A172 (cell line): ENCODE measurements at places on chromosomes 11 and 22. TPM values are rescaled to one million over a fixed set of nuclear protein-coding genes. Genes with fewer than 3 reads are reported as not detected.

OVCH2 gene
- not detected in 2 replicates for total RNA-seq

- DNase-seq, result no peak
These were observed 6.0 kb downstream of the CFL1 start for GRCh38 chr11:65851811-65852507.

- DNase-seq, result no peak
These were observed 12.6 kb upstream of the GLYATL1 start for GRCh38 chr11:58926695-58927094.

OR4C6 gene
- not detected in 2 replicates for total RNA-seq

SLC17A6 gene
- not detected in 2 replicates for total RNA-seq

- DNase-seq, result no peak
These were observed 529.4 kb downstream of the TBC1D22A start for GRCh38 chr22:47291565-47292495.

DNA sequence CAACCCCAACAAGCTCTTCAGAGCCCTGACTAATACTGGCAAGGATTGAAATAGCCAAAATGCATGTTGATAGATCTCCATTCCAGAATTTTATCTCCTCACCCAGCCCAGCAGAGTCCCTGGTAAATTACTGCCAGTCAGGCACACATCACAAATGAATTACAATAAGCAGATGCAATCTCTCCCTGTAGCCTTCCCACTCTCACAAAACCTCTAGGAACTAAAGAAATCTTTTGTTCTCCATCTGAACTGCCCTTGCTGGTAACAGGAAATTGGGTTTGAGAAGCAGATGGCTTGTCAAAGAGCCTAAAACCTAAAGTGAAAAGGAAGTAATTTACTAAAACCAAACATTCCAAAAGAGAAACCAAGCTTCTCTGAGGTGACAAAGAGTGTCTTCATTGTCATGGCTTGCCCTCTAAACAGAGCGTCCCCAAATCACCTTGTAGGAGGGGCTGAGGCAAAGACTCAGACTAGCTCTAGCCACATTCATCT, 59.5 kb downstream of the FAM168A start:
- DNase-seq, result no peak

DNA sequence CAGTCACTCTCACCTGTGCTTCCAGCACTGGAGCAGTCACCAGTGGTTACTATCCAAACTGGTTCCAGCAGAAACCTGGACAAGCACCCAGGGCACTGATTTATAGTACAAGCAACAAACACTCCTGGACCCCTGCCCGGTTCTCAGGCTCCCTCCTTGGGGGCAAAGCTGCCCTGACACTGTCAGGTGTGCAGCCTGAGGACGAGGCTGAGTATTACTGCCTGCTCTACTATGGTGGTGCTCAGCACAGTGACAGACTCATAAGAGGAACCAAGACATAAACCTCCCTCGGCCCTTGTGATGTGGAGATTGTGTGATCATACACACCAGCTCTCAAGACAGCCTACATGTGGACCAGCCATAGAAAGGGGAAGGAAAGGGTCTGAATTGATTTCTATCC, 113.3 kb downstream of the ZNF280B start:
- no peak for DNase-seq

MGAT3 gene
- 1.3 and 3.1 TPM in 2 replicates for total RNA-seq

- peak; percentile 28 for DNase-seq
These were observed 19.7 kb upstream of the MYRF start for GRCh38 chr11:61732705-61733104.

DNA sequence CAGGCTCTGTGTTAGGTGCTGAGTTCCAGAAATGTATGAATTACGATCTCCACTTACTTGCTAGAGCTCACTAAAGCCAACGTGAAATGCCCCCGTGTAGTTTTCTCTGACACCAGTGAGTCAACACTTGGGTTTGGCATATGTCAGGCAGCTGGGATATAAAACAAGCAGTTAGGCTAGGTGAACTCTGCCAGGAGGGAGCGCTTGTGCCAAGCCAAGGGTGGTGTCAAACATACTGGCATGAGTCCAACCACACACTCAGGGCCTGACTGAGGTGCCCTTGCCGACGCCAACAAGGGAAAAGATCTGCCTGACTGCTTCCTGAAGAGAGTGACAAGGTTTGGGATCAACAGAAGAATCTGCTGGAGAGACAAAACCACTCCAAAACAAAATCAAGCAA, 167.8 kb upstream of the NARS2 start:
- DNase-seq, result no peak

GRCh38 chr22:38549101-38549894, 20.7 kb downstream of the DMC1 start:
- DNase-seq, result no peak

DNA sequence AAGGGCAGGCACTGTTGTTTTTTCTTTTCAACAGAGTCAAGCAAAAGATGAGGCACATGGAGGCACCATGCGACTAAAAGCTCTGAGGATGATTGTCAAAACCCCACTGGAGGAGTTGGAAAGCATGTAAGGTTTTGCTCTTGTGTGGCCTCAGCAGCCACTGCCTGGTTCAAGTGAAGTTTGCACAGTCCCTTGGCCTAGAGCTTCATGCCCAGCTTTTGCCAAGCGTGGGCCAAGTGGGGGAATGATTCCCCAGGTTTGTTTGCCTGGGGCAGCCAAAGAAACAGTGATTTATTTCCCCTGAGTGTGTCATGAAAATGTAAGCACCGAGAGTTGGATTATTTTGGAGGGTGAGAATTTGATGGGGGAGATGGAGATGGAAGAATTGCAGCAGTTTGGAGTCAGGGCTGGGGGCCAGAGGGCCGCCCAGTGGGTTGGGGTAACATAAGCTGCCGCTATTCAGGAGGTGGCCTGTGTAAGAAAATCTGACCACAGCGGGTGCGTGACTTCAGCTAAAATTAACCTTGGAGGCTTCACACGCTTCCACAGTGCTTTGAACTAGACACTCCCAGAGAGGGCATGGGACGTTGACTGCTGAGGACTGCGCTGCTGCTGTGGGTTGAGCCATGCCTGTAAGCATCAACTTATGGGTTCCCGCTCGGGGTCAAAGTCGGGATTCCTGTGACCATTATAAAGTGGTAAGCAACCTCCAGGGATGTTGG, 100.7 kb downstream of the NAV2 start:
- no peak for DNase-seq

C22orf15 gene
- total RNA-seq, result 0.26 and 0.40 TPM in 2 replicates

TRIM51 gene
- total RNA-seq, result not detected in 2 replicates

OR2AG2 gene
- not detected in 2 replicates for total RNA-seq

DNA sequence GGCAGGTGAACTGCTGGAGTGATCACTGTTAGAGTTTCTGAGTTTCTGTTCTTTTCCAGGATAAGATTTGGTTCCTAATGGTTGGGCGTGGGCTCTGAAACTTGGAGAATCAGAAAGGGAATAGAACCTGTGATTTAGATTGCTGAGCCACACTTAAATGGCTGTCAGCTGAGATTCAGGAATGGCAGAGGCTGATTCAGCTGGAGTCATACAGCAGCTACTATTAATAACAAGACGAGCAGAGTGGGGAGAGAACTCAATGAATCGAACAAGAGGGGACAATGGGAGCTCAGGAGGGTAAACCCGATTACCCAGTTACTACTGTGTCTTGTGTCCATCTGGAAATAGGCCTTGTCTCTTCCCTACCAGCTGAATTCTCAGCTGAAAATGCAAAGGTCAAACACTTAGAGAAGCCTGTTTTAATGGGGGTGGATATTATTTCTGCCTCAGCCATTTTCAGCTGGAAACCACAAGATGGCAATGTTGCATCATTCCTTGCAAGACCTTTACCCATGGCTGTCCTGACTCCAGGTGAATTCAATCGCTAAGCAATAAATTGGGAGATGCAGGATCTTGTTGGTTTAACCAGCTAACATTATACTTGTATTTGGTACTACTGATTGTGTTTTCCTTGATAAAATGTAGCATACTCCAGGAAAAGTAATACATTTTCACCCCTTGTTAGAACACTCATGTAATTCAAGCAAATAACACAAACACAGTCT, 104.5 kb upstream of the RAG2 start:
- DNase-seq, result peak; percentile 60

OR6T1 gene
- total RNA-seq, result not detected in 2 replicates

DNA sequence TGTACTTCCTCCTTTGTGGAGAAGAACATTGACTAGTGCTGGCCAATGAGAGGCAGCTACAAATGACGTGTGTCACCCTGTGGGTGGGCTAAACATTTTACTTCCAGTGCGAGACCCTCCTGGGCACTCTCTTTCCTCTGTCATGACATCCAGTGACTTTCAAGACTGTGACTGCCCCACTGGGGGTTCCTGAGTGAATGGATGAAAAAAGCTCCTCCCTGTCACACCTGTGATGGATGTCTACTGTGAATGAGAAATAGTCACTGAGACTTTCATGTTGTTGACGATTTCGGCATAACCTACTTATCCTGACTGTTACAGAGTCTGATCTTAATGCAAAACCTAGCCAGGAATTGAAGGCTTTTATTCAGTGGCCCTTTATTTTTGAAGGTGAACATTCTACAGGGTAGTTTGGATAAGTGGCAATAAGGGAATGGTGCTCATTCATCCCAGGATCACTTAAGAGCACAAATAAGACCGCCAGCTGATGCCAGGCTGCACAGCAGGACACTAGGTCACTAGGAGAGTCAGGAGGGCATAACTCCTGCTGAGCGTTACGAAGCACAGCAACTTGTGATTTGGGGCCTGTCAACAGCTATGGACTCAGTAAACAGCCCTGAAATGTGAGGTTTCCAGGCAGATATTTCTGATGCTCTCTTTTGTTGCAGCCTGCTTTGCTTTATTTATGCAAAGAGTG, 636.6 kb downstream of the NTM start:
- DNase-seq, result no peak

- DNase-seq, result no peak
These were observed 6.8 kb downstream of the JRKL start for GRCh38 chr11:96396637-96397036.

DNA sequence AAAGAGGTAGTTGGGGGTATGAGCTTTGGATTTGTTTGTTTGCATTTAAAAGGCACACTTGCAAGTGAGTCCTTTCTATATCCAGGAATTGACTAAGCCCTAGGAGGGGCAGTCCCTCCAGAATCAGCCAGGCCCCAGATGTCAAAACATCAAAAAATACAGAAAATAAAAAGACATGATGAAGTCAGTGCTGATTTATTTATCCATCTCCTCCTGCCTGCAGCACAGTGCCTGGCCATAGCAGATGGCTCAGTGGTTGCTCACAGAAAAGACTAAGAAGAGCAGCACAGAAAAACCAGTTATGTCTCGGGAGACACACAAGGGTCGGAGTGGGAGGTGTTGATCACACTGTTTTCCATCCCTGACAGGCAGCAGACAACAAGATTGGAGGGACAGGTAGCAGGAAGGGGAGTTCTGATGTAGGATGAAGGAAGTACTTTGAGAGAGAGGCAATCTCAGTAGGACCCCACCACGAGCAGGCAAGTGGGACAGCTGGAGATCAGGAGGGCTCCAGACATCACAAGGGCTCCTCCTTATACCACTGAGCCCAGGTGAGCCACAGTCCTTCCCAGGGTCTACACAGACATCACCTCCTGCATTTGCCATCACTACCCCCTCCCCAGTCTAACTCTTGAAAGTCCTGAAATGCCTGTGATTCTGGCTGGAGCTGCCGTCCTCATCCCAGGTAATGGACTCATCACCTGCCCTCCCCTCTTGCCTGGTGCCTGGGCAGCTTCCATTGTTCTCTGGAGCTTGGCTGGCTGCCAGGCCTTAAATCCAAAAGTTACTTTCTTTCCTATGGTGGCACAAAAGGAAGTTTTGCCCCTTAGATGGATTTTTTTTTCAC, 32.3 kb downstream of the TMPRSS5 start:
- no peak for DNase-seq

DNA sequence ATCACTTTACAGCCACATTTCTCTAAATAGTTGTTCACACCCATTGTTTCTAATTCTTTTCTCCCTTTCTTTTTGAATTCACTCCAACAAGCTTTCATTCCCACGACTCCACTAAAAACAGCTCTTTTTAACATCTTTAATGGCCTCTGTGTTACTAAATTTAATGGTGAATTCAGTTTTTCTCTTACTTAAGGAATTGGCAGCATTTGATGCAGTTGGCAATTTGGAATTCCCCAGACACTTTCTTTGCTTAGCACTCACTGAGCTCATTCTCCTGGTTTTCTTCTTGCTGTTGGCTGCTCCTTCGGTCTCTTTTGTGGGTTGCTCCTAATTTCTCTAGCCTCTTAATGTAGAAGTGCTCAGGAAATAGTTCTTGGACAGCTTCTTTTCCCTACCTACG, 40.5 kb upstream of the OR9Q1 start:
- no peak for DNase-seq

DNA sequence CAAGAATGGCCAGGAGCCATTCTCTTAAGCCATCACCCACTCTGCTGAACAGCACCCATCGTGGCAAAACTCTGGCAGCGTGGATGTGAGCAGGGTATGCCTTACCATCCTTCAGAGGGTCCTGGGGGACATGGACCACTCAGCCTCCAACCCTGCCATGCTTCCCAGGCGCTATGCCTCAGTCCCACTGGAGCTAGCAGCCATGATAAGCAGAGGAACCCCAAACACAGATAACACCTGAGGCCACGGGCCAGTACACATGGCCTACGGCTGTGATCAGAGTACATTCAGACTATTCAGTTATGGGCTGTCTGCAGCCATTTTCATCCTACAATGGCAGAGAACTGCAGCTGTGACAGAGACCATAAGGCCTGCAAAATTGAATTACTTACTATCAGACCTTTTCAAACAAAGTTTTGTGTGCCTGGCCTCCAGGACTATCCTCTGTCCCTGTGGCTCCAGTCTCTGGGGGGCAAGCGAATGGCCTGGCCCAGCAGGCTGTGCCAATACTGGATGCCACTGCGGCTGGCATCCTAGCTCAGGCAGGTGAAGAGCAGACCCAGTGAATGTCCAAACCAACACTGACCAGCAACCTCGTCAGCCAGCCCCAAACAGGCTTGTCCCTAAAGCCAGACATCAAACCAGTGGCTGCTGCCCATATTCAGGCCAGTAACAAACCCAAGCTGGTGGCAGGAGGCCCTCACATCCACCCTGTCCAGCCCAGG, 6.9 kb downstream of the ARVCF start:
- DNase-seq, result no peak

GRCh38 chr11:67372321-67372992, 941 bp downstream of the CLCF1 start:
- DNase-seq, result no peak

- no peak for DNase-seq
These were observed 30.8 kb upstream of the MYEOV start for GRCh38 chr11:69262918-69263735.

GRCh38 chr11:126587541-126587940, 232.1 kb downstream of the ST3GAL4 start:
- no peak for DNase-seq

GRCh38 chr22:21728270-21728669, 7.3 kb downstream of the YPEL1 start:
- no peak for DNase-seq

- DNase-seq, result no peak
These were observed 525 bp downstream of the CSDC2 start for GRCh38 chr22:41561335-41561734.

GRCh38 chr11:123356539-123356938, 73.5 kb upstream of the GRAMD1B start:
- no peak for DNase-seq
